Right kidney (tissue), 9 donors: ENCODE measurements at places on chromosomes 1 and 21.

- no peak for DNase-seq
These were observed 69.6 kb downstream of the SDCCAG8 start for GRCh38 chr1:243325305-243325890.

GRCh38 chr1:17148950-17149608 is 29.8 kb upstream of the PADI2 start:
- DNase-seq = no peak

GRCh38 chr1:234108921-234109320 is 204.4 kb downstream of the SLC35F3 start:
- DNase-seq = no peak

GRCh38 chr1:59673573-59674450 is 140.9 kb upstream of the HOOK1 start:
- DNase-seq = no peak

DNA sequence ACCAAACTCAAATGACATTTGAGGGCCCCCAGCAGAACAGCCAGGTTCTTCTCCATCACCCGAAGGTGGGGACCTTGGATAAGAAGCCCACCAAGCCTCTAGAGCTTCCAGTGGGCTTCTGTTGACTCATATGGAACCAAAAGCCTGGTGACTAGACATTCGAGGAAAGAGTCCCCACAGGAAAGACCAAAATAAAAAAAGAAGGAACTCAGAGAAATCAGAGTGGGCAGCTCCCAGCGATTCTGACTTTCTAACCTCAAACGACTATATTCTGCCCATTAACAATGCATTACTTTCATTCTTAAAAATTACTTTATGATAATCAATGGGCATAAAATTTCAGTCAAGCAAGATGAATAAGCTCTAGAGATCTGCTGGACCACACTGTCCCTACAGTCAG is 9.6 kb upstream of the CHIT1 start:
- no peak for DNase-seq
